ENCODE measurements at places on chromosomes 2 and 18.

DNA sequence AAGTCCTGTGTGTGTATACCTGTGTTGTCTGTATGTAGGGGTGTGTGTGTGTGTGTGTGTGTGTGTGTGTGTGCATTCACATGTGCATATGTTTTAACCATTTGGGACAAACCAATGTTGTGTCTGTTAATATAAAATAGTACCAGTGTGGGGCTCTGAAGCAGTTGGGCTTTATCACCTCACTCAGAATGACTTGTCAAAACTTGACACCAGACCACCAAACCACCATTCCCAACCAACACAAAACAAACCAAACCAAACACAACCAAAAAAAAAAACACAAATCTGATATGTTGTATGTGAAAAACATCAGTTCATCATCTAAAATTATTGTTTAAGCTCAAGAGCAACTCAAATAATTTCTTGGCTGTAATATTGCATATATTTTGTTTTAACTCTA is 42.1 kb downstream of the CALCRL start:
- no peak for DNase-seq

DNA sequence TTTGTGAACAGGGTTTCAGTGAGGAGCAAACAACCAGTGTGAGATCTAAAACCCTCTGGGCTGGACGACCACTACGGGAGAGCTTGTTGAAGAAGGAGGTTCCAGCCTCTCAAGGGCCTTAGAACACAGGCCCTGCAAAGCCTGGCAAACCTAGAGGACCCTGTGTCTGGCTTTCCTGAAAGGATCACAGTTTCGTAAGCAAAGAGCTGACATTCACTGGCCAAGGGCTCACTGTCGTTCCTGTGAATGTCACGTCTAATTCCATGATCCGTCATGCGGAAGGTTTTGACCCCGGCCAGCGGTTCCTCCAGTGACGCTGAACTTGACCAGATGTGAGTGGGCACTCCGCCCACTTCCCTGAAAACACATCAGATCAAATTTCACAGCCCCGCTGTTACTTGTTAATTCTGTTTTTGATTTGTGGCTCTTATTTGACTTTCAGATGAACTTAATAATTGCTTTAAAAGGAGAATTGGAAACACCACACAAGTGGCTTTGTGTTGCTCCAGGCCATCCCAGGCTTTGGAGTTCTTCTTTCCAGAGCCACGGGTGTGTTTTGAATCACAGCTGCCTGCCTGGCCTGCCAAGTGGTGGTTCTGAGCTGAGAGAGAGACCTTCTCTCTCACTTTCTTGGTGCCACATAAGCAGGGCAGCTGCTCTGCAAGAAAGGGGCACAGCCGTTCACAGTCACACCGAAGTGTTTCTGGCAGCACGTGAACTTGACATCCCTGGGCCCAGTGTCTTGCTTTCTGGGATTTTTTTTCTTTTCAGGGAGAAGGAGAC is 308.4 kb downstream of the NDUFA10 start:
- no peak for DNase-seq

DNA sequence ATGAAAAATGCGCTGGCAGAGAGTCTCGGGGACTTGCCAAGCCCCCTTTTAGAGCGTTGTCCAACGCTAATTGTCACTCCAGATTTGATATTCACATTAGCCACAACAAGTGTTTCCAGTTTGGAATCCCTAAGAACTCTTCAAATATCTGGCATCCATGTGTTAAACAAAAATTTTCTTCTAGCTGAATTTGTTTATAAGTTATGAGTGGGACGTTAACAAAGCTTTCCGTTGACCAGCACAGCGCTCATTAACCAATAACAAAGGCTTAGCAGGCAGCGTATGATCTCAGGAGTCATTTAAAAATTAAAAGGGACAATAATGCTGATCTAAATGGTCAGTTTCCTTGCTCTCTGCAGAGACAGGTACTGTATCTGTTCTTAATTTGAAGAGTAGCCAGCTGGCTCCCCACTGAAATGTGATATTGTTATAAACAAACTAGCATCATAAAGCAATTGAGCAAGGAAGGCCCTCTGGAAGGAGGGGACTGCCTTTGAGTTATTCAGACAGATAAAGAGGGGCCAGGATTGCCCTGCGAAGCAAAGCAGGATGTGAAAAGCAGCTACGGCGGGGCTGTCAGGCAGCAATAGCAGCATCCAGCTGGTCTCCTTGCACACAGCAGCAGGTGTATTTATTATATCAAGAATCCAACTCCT is 337.2 kb upstream of the SALL3 start:
- no peak for DNase-seq

- no peak for DNase-seq
Measured at GRCh38 chr2:180385601-180386201, 378.6 kb upstream of the CWC22 start.

- no peak for DNase-seq
Measured at GRCh38 chr2:218755567-218756404, 26.2 kb upstream of the CYP27A1 start.

- no peak for DNase-seq
Measured at GRCh38 chr2:12803607-12804006, 86.9 kb downstream of the TRIB2 start.

DNA sequence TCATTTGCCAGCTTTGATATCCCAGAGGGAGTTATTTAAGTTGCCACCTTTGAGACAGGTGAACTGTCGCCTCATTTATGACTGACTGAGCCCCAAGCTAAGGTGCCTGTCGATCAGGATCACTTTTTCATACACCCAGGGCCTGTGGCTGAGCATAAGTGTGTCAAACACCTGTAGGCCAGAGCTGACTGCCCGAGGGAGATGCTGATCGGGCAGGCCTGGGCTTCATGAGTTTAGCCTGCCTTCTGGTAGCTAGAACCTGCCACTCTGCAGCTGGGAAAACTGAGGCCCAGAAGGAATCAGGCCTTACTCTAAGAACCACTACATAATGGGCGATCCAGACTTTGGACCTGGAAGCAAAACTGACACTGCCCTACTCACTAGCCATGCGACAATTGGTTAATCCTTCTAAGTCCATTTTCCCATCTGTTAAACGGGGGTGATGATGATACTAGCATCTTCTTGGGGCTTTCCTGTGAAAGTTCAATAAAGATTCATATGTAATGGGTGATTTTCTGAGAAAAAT is 188.7 kb upstream of the GLI2 start:
- DNase-seq = no peak

GRCh38 chr2:101736233-101736632 is 38.7 kb downstream of the MAP4K4 start:
- DNase-seq = no peak

- DNase-seq = no peak
Measured at GRCh38 chr18:13164406-13164805, 54.2 kb upstream of the LDLRAD4 start.

GRCh38 chr2:69384618-69385081 is 2.4 kb downstream of the GFPT1 start:
- no peak for DNase-seq

GRCh38 chr2:187477051-187477450 is 29.0 kb upstream of the CALCRL start:
- no peak for DNase-seq

DNA sequence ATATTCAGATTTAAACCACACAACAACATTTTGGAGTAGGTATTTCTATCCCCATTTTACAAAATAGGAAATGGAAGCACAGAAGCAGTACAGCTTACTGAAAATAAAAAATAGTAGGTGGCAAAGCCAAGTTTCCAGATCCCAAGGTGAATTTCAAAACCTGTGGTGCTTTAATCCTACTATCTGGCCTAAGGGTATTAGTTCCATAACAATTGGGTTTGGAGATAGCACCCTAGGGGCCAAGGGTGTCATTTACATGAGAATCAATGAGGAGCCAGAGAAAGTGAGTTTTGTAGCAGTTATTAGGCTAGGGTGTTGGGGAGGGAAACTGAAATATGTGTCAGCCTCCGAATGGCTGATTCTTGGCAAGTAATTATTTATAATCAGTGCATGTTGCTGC is 24.9 kb downstream of the OSBPL6 start:
- no peak for DNase-seq

- no peak for DNase-seq
Measured at GRCh38 chr2:18546567-18546966, 13.9 kb downstream of the RDH14 start.

- no peak for DNase-seq
Measured at GRCh38 chr2:154591294-154591820, 107.1 kb upstream of the KCNJ3 start.

DNA sequence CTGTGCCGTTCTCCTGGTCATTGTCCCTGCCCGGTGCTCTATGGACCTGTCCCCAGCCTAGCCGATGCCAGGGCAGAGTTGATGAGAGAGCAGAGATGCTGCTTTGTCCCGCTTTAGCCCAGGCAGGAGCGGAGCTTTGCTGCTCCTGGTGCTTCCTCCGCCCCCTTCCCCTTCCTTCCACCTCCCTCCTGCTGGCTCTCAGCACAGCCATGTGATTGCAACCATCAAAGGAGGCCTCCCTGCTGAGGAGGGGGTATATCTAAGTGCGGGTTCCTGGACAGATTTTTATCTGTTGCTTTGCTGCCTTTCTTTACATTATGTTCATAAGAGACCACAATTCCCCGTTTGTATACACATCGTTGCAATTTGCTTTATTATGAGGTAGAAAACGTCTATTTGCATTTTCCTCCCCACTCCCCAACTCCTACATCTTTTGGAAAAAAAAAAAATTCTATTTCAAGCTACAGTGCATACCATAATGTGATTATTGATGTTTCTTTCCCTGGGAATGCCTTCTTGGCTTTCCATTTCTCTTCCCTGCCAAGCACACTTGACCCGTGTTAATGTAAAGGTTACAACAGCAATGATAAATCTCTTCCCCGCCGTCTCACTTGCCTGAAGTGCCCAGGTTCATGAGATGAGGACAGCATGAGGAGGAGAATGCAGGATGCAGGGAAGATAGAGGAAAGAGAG is 25.4 kb downstream of the ALPK2 start:
- no peak for DNase-seq

GRCh38 chr18:77749089-77749488 is 499.4 kb downstream of the GALR1 start:
- no peak for DNase-seq

GRCh38 chr2:175964195-175964594 is 37.9 kb downstream of the LNPK start:
- no peak for DNase-seq

DNA sequence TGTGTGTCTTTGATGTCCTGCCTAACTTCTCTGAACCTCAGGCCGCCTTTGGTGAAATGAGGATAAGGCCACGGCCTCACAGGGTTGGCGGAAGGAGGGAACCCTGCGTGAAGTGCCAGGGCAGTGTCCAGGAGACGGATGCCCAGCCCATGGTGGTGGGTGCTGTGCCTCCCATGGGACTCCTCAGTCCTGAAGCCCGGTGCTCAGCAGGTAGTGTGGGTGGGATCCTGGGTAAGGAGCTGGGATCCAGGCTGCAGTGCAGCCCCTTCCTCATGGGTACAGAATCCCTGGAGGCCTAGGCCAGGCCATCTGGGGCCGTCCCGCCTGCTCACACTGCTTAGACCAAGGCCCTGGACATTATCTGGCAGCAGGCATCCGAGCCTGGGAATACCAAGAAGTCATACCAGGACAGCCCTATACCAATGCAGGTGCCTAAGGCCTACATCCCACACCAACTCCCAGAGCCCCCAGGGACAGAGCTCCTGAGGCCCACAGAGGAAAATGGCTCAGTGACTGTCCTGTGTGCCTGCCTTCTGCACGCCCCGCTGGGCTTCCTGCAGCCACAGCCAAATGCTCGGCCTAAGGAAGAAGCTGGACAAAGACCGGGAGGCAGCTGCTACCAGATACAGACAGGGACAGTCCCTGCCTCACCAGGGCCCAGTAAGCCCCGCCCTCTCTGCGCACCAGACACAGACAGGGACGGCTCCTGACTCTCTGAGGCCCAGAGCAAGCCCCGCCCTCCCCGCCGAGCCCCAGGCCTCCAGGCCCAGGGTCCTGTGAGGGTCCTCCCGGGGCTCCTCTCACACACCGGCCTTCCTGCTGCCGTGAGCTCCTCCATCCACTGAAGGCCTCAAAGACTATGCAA is 78.0 kb downstream of the NDUFA10 start:
- DNase-seq = no peak

- no peak for DNase-seq
Measured at GRCh38 chr2:105113616-105114291, 75.9 kb downstream of the MRPS9 start.

- DNase-seq = no peak
Measured at GRCh38 chr18:76720683-76721082, 101.7 kb upstream of the ZNF236 start.

GRCh38 chr18:3463051-3463450 is 13.1 kb downstream of the TGIF1 start:
- no peak for DNase-seq

- DNase-seq = no peak
Measured at GRCh38 chr2:72965770-72966450, 48.6 kb downstream of the EMX1 start.

GRCh38 chr2:8137801-8138200 is 544.1 kb upstream of the ID2 start:
- DNase-seq = no peak

GRCh38 chr2:57119141-57119540 is 927.5 kb upstream of the VRK2 start:
- no peak for DNase-seq

DNA sequence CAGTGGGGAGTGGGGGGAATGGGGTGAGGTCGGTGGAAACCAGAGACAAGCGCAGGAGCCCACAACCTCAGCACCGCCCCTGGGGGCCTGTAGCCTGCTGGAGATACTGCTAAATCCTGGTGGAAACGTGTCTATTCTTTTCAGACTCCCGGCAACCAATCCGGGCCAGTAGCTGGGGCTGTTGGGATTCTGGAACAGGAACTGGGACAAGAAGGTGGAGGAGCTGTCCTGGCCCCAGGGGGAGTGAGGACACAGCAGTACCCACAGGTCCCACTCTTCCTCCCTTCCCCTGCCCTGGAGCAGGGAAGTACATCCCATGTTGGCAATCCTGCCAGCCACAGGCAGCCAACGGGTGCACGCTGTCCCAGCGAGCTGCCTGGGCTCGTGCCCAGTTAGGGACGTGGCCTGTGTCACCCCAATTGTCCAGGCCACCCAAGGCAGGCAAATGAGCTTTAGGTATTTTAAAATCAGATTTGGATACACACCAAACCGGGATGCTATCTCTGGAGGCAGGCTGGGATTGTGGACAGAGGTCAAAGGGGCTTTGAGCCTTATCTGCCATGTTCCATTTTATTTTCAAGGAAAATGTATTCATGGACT is 51.8 kb downstream of the HS1BP3 start:
- no peak for DNase-seq

DNA sequence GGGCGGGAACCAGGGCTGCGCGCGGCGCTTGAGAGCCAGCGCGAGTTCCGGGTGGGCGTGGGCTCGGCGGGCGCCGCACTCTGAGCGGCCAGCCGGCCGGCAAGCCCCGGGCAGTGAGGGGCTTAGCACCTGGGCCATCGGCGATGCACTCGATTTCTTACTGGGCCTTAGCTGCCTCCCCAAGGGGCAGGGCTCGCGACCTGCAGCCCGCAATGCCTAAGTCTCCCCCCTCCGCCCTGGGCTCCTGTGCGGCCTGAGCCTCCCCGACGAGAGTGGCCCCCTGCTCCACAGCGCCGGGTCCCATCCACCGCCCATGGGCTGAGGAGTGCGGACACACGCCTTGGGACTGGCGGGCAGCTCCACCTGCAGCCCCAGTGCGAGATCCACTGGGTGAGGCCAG is 36.5 kb upstream of the MAP2 start:
- DNase-seq = no peak

DNA sequence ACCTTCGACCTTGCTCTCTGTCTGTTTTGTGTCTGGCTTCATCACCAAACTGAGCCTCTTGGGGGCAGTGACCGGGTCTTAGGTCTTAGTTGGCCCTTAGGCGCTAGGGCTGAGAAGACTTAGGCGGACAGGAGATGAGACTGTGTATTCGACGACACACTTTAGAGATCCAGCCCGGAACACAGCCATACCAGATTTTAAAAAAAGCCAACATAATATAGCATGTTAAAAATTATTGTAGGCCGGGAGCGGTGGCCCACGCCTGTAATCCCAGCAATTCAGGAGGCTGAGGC is 9.5 kb upstream of the PROC start:
- no peak for DNase-seq

- DNase-seq = no peak
Measured at GRCh38 chr2:30865243-30865642, 58.0 kb upstream of the CAPN13 start.

All from hepatic stellate cell (primary cell).